ENCODE measurements at places on chromosomes 7 and 10.

DNA sequence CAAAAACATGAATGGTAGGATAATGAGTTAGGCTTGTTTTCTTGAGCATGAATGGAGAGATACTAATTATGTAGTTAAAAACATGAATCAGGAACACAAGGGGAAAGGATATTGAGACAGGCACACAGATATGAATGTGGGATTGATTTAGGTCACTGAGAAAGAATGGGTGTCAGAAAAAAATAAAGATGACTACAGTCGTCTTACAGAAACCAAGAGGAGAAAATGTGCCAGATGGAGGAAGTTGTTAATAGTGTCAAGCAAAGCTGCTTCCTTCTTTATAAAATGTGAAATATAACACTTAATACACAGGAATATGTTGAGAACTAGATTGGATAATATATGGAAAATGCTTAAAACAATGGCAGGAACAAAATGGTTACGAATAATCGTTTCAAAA is 173.3 kb upstream of the BET1 start:
- ATAC-seq = no peak

DNA sequence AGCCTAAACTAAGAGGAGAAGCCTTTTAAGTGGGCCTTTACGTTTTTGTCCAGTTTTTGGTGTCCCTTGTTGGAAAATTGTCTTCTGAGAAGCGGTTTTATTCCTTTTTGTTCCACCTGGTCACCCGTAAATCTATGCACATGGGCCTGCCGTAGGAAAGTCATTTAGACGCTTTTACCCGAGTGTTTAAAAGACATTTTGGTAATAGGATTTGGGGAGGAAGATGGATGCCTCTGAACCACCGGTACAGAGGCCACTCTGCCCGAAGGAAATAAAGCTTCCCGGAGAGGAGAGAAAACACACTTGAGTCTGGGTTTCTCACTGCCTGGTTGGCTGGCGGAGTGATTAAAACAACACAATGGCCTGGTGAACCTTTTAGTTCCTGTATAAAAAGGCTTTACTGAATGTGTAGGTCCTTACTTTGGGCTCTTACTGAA is 760 bp downstream of the THNSL1 start:
- ATAC-seq = no peak

GRCh38 chr10:31157123-31158010 is 125.7 kb upstream of the ZNF438 start:
- ATAC-seq = peak; percentile 81

GRCh38 chr10:3500408-3500856 is 284.6 kb downstream of the KLF6 start:
- peak; percentile 81 for ATAC-seq

DNA sequence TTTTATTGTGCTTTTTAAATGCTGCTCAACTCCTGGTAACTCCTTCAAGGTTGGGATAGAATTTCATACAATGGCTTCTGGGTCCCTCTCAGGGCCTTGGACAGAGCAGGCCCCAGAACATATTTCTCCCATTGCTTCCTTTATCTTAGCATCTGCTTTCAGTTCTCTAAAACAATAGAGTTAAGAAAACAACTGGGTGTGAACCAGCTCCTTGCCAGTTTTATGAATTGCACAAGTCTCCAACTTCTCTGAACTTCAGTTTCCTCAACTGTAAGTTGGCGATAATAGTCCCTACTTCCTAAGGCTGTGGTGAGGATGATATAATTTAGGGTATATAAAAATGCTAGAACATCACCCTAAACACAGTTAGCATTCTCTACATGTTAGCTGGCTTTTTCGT is 77.0 kb upstream of the INHBA start:
- ATAC-seq = peak; percentile 60

GRCh38 chr10:3701491-3701890 is 83.5 kb downstream of the KLF6 start:
- no peak for ATAC-seq

GRCh38 chr7:55307123-55307916 is 57.8 kb upstream of the LANCL2 start:
- ATAC-seq = no peak

GRCh38 chr10:122490268-122490667 is 28.9 kb downstream of the HTRA1 start:
- ATAC-seq = no peak

- no peak for ATAC-seq
These were observed 5.4 kb upstream of the CYREN start for GRCh38 chr7:135175931-135176330.

DNA sequence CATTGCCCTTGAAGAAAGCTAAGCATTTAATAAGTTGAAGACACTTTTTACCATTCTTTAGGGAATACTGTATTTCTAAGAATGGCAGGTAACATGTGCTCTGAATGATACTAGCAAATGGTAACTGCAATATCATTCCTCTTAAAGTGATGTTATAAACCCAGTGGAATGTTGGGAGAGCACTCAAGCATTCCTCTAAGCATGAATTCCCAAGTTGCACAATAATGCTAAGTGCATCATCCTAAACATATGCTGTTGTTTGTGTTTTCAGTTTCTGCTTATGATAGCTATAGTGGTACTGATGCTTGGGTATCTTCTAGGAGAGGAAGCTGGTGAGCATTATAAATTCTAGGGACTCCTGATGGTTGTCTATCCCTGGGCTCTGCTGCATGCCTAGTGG is 673.9 kb downstream of the PHTF2 start:
- no peak for ATAC-seq

GRCh38 chr7:85172530-85172941 is 14.3 kb downstream of the SEMA3D start:
- ATAC-seq = no peak

GRCh38 chr7:143172354-143172753 is 10.9 kb upstream of the TAS2R39 start:
- ATAC-seq = peak; percentile 50

DNA sequence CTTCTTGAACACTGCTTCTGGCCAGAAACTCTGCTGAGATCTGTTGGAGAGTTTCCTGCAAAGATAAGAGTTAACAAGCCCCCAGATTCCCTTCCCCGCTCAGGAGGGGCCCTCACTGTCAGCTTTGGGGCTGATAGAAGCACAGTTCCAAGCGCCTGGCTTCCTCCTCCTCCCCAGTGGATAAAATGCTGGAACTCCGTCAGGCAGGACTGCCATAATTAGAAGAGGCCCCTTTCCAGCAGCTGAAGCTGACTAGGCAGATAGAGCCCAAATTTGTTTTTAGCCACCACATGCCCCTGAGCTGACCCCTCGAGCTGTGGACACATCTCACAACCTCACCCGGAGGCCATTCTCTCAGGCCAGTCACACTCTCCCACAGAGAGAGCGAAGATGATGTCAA is 89.4 kb downstream of the TBXAS1 start:
- ATAC-seq = no peak

DNA sequence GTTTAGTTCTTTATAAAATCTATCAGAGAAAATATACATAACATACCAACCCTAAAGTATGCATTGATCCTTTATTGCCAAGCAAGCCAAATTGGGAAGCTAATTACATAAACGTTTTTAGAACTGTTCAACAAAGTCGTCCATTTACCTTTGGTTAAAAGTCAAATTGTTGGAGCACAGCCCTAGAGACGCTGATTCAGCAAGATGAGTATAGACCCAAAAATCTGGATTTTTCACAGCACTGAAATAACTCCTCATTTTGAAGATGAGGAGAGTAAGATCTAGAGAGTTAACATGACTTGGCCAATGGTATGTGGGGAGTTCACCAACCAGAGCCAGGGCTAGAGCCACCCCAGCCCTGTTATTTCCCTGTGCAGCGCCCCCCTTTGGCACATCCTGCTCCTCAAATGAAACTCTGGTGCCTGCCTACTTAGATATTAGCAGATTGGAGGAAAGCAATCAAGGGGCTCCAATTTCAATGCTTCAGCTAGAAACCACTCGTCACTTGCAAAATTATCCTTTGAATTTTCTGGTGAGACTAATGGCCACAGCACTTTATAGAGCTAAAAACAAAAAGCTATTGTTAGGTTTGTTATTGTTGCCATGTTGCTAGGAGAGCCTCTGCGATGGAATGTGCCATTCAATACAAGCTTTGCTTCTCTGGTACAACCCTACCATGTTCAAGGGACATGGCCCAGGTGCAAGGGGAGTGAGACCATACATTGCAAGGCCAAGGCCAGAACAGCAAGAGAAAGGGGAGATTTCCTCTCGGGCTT is 132.6 kb upstream of the ZEB1 start:
- ATAC-seq = no peak

- no peak for ATAC-seq
These were observed 3.6 kb downstream of the ADCK2 start for GRCh38 chr7:140676306-140676705.

DNA sequence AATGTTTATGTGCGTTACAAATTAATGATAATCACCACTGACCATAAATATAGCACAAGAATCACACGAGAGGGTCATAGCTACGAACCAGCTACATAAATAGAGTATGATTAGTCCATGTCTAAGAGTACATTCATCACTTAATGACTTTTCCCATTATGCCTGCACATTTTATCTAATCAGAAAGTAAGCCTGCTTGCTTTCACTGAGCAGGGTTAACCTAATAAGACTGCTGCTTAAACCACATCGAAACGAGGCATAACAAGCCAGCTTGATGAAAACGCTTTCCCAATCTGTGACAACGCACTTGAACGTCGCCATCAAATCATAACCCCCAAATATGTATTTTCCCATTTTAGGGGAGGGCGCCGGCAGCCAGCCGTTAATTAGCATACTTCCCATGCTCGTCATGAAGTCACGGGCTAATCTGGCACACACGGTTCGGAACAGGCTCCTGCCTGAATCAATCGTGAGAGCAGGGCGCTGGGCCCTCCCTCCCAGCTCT is 71.5 kb downstream of the EBF3 start:
- ATAC-seq = no peak

- no peak for ATAC-seq
These were observed 869 bp upstream of the TBX20 start for GRCh38 chr7:35254496-35255442.

DNA sequence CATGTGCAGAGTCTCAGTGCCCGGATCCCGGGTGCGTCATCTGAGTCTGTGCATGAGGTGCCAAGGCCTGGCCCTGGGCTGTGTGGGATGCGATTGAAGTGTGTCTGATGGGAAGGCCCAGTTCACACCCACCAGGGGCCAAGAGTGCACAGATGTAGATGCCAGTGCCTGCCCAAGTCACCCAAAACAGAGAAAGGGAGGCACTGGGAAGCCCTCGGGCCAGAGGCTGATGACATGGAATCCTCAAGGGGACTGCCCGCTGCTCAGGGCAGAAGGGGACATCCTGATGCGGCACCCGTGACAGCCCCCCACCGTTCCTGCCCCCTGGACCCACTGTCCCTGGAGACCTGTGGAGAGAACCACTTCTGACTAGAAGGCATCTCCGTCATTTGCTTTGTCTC is 72.2 kb upstream of the ZNF479 start:
- no peak for ATAC-seq

- no peak for ATAC-seq
These were observed 13.3 kb downstream of the MYO1G start for GRCh38 chr7:44965441-44965903.

GRCh38 chr10:131021969-131022368 is 289.6 kb downstream of the TCERG1L start:
- ATAC-seq = no peak

DNA sequence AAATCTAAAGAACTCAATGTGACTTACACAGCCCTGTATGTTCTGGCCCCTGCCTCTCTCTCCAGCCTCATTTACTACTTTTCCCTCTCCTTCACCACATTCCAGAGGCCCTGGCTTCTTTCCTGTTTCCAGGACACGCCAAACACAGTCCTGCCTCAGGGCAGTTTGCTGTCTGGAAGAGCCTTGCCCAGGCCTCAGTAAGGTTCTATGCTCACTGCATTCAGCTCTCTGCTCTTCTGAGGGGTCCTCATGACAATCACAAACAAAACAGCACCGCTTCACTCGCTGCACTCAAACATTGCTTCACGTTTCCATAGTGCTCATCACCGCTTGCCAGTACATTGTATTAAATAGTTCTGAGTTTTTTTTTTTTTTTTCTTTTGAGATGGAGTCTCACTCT is 35.1 kb upstream of the GARS1 start:
- no peak for ATAC-seq

- ATAC-seq = no peak
These were observed 326.5 kb downstream of the PARD3 start for GRCh38 chr10:34488476-34489130.

DNA sequence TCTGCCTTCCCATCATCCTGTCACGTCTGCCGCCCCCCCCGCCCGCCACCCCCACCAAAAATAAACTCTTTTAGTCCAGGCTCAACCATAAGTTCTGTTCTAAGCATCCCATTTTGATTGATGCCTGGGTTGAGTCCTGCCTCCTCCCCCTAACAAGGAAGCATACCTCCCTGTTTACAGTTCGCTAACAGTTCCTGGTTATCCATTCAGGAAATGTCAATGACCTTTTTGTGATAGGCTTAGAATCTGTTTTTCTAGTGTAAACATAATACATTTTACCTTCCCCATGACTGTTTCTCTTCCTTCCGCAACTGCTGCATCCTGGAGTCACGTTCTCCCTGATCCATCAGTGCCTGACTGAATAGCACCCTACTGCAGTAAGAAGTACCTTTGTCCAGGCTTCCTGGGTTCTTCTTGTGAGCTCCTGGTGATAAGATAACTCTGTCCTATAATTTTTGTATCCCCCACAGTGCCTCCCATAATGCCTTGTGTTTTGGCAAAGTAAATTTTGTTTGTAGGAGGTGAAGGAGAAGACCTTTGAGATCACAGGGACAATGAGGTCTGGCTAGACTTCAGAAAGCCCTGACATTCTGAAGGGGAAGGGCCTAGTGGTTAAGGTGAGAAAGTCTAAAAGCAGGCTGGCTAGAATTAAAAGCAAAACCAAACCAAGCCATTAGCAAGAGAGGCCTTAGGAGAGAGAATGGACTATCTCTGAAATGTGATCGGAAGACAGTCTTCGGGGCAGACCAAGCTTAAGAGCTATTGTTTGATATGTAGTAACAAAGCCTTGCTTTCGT is 7.3 kb downstream of the AGFG2 start:
- peak; percentile 4 for ATAC-seq

Measured in gastroesophageal sphincter (tissue), 4 donors.